ENCODE measurements at places on chromosomes 16 and 17. TPM values are rescaled to one million over a fixed set of nuclear protein-coding genes. Genes with fewer than 3 reads are reported as not detected.

The TEX14 gene
- 0.32 TPM for polyA plus RNA-seq

The SPN gene
- 0.85 TPM for polyA plus RNA-seq

The NSMCE1 gene
- polyA plus RNA-seq = 23.4 TPM

The QRICH2 gene
- 5.0 TPM for polyA plus RNA-seq

The ANKFN1 gene
- 0.55 TPM for polyA plus RNA-seq

The TRAPPC1 gene
- polyA plus RNA-seq = 340 TPM

The CDT1 gene
- polyA plus RNA-seq = 15.9 TPM

The RNF222 gene
- 0.17 TPM for polyA plus RNA-seq

The MYH11 gene
- polyA plus RNA-seq = 12.2 TPM

The SPATA22 gene
- not detected for polyA plus RNA-seq

The NPIPA5 gene
- polyA plus RNA-seq = 7.4 TPM

The SMIM36 gene
- polyA plus RNA-seq = not detected

The MARVELD3 gene
- 0.51 TPM for polyA plus RNA-seq

The PCTP gene
- 23.4 TPM for polyA plus RNA-seq

The IRX3 gene
- polyA plus RNA-seq = 212 TPM

The HERPUD1 gene
- polyA plus RNA-seq = 78.9 TPM

The SRRM2 gene
- 734 TPM for polyA plus RNA-seq

All from cardiac muscle cell (in vitro differentiated cells and primary cell).